Stimulated activated CD8-positive, alpha-beta memory T cell treated with anti-CD3 and anti-CD28 coated beads, Interleukin-7, amount 100 ng/mL, for 1 hour (primary cell): ENCODE measurements at places on chromosomes 1 and 21.

DNA sequence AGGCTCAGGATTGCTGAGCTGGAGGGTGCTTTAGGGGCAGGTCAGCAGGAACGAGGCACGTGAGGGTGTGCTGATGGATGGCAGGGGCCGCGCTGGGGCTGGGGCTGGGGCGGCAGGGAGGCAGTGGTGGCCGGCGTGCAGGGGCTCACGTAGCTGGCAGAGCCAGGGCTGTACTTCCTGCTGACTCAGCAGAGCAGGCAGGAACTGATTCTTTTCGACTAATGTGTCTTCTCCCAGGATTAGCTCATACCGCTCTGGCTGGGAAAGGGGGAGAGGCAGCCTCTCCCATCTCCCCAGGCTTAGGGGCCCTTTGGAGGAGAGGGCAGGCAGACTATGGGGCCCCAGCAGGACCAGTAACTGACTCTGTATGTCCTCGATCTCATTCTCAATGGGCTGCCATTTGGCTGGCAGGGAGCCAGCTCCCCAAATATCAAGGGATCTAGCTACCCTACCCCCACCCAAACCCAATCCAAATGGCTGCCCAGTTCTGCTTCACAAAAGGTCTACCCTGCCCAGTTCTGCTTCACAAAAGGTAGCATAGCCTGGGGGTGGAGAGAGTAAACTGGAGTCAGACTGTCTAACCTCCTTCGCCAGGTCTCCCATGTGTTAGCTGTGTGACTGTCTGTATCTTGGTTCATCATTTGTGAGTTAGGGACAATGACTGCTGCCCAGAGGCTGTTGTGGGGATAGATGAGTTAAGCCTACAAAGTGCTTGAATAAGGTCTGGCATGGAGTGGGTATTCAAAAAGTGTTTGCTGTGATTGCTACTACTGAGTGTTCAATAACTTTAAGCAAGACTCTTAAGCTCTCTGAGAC, 100.1 kb upstream of the SLC2A1 start:
- no peak for DNase-seq

GRCh38 chr1:39195166-39196111, 9.1 kb upstream of the MACF1 start:
- no peak for DNase-seq

GRCh38 chr1:2479618-2480017, 3.5 kb downstream of the PLCH2 start:
- DNase-seq, result no peak

DNA sequence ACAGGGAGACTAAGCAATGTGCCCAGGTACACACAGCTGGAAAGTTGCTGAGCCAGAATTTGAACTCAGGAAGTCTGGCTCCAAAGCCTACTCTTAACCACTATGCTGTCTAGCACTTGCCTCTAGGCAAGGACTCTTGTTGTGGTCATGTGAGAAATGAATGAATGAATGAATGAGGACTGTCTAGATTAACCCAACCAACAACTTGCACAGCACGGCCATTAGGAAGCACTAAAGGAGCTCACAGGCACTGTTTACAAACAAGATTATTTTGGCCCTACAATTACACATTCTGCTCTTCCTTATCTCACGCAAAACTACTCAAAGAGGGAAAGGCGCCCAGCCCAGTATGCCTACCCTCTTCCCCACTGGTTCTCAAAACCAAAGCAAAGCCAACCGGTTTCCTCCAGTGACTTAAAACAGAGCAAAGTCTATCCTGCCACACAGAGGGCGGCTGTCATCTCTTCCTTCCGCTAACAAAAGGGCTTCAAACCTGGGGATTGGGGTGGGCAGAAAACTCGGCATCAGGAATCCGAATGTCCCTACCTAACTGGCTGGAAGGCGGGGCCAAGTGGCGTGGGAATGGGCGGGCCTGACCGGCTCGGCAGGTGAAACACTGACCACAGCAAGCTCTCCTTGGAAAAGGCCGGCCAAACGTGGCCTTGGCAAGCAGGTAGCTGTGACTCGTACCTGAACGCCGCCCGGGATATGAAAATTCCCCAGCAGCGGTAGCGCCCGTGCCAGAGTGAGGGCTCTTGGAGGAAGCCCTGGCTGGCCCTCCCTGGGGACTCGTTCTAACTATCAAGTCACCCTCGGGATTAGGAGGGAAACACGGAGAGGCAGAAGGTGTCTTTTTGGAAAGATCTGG, 948 bp downstream of the STK40 start:
- DNase-seq, result no peak

DNA sequence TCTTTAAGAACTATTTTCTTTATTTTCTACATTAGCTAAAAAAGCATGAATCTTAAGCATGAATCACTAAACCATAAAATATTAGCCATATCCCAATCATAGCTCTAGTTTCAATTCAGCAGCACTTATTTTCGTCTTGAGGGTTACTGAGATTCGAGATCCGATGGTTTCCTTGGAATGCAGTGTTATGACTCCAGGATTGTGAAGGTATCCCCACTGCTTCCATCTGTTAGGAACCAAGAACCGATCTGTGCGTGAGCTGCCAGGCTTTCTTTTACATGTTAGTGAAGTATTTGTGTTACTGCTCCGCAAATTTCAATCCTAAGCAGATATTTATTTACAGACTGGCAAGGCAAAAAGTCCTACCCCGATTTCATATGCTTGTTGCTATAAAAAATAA, 18.8 kb downstream of the TNFRSF9 start:
- DNase-seq, result no peak

GRCh38 chr1:145926686-145927062, 610 bp downstream of the RBM8A start:
- DNase-seq, result no peak

DNA sequence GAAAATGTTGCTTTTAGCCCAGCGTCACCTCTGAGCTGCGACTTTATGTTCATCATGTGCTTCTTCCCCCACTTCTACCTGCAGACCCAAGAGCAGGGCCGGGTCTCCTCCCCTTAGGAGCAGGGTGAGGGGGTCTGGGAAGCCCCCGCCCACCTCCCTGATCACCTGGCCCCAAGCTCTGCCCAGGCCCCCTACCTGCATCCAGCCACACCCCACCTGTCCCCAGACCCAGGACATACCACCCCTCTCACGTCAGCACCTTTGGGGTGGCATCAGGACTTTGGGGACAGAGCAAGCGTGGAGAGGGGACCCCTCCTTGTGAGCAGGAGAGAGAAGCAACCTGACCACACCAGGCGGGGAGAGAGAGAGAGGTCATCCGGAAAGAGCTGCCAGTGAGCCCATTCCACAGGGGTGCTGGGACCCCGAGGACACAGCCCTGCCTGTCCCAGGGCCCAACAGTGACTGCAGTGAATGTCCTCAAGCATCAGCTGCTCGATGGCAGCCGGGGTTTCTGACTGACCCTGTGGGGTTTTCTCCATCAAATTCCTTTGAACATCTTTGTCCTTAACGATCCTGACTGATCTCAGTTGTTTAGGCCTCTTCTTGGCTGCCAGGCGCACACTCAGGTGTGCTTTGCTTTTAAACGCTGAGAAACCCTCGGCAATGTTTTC, 42.8 kb upstream of the COL18A1 start:
- DNase-seq, result no peak

DNA sequence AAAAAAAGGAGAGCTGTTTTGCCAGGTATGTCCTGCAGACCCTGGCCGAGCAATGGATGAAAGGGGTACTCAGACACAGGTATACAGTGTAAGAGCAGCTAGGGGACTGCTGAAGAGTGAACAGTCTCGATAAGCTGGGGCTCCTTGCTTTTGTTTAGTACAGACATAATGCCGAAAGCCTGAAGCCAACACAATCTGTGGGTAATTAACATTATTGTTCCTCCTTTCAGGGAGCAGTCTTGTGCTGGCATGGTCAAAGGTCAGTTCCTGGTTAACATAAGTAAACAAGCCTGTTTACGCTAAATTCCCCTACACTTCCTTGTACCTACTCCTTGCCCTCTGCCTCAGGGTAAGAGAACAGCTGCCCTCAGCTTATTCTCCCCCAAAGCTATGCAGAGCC, 272.3 kb upstream of the ST6GALNAC5 start:
- DNase-seq, result no peak

DNA sequence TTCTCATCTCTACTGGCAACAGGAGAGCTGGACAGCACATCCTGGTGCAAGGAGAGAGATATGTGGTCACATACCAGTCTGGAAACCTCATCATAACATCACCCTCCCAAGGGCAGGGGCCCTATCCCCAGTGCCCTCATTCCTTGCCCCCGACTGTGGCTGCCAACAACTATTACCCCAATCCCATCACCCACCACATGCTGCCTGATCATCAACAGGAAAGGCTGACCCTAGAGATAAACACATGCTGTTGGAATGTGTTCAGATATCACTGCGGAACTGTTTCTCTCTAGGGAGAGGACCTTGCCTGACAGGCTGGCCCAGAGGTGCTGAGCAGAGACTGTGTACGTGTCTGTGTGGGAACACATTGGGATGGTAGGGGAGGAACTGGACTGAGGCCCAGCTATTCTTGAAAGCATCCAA, 4.5 kb upstream of the INKA2 start:
- DNase-seq, result no peak

DNA sequence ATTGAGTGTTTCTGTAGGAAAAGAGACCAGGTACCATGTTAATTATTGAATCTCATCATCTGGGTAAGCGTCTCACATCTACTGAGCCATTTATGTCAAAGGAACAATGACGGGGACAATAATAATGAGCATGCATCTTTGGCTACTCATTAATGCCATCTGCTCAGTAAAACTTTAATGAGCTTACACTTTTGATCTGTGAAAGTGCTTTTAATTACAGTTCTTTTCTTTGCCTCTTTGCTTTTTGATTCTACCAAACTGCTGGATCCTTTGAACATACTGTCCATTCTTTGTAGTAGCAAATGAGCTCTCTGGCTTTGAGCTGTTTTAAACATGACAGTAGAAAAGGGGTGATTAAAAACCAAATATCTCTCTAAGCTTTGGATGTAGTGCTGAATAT, 181.2 kb upstream of the IVNS1ABP start:
- no peak for DNase-seq

GRCh38 chr1:194419721-194420120, 1233.3 kb upstream of the B3GALT2 start:
- no peak for DNase-seq

- DNase-seq, result no peak
These were observed 730 bp downstream of the CDC42SE1 start for GRCh38 chr1:151058692-151059091.
